AG04450 (cell line): ENCODE measurements at places on chromosomes 7 and 10. TPM values are rescaled to one million over a fixed set of nuclear protein-coding genes. Genes with fewer than 3 reads are reported as not detected.

DNA sequence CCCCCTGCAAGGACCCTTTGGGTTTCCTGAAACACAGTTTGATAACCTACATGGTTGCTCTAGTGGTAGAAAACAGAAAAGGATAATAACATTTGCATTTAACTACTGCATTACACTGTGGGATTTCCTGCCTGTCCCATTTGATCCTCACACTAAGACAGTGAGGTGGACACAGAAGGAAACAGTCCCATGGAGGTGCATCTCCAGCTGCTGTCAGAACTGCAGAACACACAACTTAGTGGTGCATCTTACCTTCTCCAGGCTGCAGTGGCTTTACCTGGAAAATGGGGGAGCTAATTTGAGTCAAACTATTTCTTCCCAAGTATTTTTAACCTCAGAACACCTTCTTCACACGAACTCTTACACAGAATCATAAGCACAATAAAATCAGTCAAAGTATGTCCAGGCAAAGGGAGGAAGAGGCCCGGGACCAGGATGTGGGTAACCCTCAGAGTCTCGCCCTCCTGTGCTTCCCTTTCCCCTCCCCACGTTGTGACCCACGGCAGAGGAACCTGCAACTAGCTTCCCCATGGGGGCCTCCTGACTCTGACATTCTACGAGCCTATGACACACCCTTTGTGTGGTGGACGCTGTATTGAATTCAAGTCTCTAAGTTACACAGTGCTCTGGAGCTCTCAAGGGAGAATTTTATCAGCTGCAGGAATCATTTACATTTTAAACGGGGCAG lies 33.7 kb downstream of the SCRN1 start:
- DNase-seq, result no peak

DNA sequence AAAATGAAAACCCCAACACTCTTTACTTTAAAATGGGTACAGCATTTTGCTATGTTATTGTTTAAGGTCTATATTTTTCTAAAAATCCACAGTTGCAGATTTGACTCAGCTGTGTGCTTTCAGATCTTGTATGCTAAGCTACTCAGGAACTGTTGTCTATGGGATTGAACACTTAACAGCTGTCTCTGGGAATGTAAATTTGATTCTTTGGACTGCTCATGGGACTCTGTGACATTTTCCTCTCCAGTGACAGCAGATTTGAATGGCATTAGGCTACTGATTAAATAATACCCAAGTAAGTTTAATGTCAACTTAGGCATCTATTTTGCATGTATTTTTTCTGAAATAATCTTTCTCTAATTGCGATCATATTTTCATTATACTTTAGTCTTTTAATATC lies 1.7 kb upstream of the CD36 start:
- DNase-seq, result no peak

DNA sequence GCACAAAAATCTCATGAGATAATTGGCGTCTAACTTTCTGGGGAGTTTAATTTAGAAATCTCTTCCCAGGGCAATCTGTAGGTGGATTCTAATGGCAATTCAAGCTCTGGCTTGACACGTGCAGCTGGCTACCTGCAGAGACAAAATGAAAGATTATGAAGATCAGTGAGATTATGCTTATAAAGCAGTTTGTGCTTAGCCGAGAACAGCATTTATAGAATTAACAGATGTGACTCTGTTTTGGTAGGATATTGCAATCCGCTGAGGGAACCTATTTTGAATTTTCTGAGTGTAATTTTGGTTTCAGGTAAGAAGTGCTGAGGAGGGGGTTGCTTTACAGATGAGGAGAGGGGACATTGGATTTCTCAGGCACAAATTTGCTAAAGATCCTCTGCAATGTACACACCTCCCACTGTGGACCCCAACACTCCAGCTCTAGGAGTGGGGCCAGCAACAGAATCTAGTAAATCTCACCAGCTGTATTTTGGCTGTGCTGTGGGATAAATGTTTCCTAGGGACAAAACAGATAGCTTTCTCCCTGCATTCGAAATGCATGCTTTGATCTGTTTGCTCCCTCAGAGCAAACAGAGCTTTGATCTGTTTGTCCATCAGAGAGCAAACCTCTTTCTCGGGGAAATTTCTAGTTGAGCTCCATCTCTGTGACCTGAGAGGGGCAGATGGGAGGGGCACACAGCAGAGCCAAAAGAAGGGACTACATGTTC lies 7.4 kb downstream of the GJD4 start:
- no peak for DNase-seq

GRCh38 chr10:5628451-5629302 lies 37.7 kb downstream of the ASB13 start:
- no peak for DNase-seq

DNA sequence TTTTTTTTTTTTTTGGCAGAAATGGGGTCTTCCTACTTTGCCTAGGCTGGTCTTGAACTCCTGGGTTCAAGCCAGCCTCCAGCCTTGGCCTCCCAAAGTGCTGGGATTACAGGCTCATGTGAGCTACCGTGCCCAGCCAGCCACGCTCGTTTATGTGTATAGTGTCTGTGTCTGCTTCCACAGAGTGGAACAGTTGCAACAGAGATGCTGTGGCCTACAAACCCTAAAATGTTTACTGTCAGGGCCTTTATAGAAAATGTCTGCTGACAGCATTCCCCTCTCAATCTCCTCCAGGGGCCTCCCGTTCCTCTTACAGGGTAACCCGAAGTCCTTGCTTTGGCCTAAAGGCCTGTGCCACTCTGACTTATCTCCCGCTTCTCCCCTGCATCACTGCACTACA lies 87.6 kb upstream of the LEP start:
- DNase-seq, result no peak

GRCh38 chr7:31796375-31796774 lies 109.4 kb downstream of the PPP1R17 start:
- DNase-seq, result no peak

DNA sequence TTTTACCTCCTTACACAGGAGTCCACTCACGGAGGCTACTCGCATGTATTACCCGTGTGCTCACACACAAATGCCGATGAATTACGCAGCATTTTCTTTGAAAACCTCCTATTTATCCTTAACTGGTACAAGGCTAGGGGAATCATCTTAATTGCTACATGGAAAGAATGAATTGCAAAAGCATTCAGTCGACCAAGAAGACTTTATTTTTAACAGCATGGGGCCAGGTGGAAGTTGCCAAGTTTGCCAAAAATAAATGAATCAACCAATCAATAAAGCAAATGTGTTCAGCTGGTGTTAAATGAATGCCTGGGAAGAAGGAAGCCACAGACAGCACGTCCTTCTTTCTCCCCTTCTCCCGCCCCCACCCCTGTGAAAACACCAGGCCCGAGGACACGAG lies 55.8 kb downstream of the CTBP2 start:
- DNase-seq, result no peak

DNA sequence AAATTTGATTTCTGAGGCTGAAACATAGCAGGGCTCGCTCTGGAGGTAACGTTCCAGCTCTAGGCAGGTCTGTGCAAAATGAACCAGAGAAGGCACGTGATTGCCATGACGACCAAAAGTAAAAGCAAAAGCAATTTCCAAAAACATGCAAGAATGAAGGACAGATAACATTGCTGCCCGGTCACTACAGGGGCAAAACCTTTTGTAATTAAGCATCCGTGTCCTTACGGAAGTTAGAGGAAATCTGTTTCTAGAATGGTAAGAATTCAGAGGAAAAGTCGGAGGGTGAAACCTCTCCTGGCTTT lies 2.9 kb downstream of the KLF6 start:
- DNase-seq, result no peak

DNA sequence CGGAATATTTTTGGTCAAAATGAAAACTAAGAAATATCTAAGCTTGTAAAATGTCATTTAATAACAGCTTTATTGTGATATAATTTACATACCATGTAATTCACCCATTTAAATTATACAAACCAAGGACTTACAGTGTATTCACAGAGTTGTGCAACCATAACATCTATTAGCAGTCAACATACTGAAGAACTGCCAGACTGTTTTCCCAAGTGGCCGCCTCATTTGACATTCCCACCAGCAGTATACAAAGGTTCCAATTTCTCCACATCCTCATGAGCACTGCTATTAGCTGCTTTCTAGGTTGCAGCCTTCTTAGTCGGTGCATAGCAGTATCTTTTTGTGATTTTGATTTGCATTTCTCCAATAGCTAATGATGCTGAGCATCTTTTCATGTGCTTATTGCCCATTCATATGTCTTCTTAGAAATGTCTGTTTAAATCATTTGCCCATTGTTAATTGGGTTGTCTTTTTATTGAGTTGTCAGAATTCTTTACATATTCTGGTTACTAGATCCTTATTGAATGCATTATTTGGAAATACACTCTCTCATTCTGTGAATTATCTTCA lies 153.0 kb upstream of the FGFR2 start:
- DNase-seq, result no peak

DNA sequence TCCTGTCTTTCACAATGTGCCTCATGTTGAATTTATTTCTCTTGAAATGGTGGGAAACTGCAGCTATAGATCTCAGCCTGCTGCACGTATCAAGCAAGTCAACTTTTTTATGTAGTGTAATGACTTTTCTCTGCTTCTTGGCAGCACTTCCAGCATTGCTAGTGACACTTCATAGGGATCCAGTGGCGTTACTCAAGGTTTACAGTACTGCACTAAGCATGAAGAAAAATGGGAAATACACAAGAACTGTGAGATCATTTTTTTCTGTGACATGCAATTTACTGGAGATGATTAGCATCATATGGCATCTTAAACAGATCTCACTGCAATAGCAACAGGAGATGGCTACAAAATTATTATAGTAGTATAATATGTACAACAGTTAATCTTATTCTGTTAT lies 90.9 kb downstream of the POLR1F start:
- DNase-seq, result no peak

DNA sequence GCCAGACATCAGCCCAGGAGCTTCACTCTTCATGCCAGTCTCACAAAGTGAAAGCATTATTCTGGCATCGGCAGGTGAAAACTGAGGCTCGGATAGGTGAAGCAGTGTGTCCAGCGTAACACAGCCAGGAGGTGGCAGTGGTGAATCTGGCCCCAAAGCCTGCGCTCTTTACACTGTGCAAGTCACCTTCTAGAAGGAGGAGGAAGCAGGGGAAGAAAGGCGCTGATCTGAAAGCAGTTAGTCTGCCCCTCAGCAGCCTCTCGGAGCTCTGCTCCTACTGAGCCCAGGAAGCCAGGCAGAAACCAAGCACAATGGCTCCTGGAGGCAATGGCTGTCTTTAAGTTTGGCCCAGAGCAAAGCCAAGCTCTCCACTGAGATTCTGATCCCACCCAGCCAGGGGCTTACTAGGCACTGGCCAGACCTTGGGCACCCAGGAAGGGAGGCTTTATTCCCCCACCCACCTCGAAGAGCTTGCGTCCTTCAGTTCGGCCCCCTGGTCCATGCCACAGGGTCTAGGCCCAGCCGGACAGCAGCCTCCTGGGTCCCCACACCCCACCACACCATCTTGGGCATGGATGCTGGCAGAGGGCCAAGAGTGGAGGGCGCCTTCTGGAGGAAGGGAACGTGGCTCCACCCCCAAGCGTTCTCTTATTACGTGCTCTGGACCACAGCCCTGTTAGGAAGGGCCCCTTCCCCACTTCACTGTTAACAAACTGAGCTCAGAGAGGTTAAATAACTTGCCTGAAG lies 104.5 kb downstream of the GRID1 start:
- DNase-seq, result no peak

GRCh38 chr7:53947732-53948131 lies 594.4 kb upstream of the VSTM2A start:
- no peak for DNase-seq

DNA sequence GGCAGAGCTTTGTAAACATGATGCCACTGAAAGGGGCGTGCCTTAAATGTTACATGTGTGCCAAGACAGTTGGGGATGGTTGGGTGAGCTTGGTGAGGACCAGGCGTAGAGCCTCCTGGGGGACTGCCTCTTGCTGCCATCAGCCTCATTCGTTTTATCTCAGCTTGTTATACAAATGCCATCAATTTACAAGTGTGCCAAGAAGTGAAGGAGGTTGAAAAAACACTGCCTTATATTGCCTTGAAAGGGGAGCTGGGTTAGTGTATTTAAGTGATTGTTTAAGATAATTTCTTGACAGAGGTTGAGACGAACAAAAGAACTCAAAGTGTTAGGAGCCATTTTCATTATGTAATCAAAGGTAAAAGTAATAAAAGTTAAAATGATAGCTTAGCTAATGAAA lies 354.7 kb downstream of the PHTF2 start:
- no peak for DNase-seq

DNA sequence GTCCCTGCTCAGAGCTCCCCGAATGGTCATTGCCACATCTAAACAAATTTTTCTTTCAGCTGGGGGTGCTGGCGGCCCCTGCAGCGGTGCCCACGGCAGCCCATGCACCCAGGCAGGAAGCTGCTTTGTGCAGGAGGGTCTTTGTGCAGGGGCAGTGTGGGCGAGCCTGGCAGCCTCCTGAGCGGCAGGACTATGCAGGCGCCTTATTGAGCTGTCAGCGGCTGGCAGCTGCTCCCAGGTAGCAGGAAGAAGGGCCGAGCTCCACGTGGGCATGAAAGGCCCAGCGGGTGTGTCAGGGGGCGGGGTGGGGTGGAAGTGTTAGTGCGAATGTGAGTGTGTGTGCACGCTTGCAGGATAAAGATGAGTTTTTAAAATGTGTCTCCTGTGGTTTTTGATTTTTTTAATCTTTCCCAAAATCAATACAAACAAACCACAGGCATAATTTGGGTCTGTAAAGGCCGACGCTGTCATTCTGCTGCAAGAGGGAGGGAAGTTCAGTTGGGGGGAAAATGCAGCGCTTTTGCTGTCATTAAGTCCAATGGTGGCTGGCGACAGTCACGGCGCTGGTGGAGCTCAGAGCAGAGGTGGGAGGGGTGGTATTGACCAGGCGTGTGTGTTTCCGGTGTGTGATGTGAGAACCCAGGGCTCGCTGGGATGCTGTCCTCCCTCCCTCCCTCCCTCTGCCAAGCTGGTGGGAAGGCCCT lies 83.9 kb downstream of the LHPP start:
- DNase-seq, result no peak

DNA sequence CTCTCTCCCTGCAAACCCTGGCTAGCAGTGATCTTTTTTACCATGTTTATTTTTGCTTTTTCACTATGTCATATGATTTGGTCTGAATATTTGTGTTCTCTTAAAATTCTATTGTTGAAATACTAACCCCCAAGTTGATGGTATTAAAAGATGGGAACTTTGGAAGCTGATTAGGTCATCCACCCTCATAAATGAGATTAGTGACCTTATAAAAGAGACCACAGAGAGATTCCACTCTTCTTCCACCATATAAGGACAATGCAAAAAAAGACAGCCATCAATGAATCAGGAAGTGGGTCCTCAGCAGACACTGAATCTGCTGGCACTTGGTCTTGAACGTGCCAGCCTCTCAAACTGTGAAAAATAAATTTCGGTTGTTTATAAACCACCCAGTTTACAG lies 112.8 kb upstream of the KCND2 start:
- DNase-seq, result no peak

DNA sequence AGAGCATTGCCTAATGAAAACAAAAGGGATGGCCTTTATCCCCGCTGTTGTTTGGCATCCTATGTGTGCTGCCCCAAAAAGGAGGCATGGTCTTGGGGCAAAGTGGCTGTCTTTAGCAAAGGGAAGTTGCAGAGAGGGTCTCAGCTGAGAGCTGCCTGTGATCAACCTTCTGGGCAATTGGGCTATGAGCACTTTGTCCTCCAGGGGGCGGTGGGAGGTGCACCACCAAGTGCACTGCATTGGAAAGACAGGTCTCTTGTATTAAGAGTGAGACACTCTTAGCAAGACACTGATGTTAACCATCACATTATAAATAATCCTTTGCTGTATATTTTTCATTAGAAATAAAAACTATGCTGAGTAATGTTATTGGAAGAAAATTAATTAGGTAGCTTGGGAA lies 314.8 kb downstream of the POM121L12 start:
- no peak for DNase-seq

The EMX2 gene
- not detected in 2 replicates for polyA plus RNA-seq

The STAG3 gene
- 0.15 and 0.22 TPM in 2 replicates for polyA plus RNA-seq

The CALML5 gene
- not detected in 2 replicates for polyA plus RNA-seq

The LIPJ gene
- not detected in 2 replicates for polyA plus RNA-seq

The STX1A gene
- 12.9 and 13.7 TPM in 2 replicates for polyA plus RNA-seq

The PILRA gene
- 0.30 and 0.37 TPM in 2 replicates for polyA plus RNA-seq

The PRXL2A gene
- 3.9 and 5.2 TPM in 2 replicates for polyA plus RNA-seq
